ENCODE measurements at places on chromosomes 1 and 21. TPM values are rescaled to one million over a fixed set of nuclear protein-coding genes. Genes with fewer than 3 reads are reported as not detected.

OLFML2B gene
- 0.75 TPM for total RNA-seq

MTHFR gene
- total RNA-seq: 22.3 TPM

C1orf185 gene
- not detected for total RNA-seq

PGLYRP4 gene
- not detected for total RNA-seq

CYP4Z1 gene
- 0.31 TPM for total RNA-seq

DNA sequence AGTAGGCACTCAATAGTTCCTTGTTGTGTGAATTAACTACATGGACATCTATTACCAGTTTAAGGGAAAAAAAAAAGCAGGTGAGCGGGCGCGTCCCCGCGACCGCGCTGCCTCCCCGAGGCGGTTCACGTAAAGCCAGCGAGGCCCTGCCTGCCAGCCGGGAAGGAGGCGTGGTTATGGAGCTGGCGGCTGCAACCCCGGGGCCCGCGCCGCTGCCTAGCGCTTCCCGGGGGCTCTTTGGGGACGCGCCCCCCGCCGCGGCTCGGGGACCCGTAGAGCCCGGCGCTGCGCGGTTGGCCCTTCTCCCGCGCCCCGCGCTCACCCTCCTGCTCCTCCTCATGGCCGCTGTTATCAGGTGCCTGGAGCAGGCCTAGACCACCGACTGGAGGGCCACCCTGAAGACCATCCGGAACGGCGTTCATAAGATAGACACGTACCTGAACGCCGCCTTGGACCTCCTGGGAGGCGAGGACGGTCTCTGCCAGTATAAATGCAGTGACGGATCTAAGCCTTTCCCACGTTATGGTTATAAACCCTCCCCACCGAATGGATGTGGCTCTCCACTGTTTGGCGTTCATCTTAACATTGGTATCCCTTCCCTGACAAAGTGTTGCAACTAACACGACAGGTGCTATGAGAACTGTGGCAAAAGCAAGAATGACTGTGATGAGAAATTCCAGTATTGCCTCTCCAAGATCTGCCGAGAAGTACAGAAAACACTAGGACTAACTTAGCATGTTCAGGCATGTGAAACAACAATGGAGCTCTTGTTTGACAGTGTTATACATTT lies 2.6 kb upstream of the CC2D1B start:
- H3K27ac ChIP-seq: no peak overlapping the region
- no peaks in the 10 kb centered on the region for H3K27me3 ChIP-seq
- H3K4me3 ChIP-seq: peak overlapping the region; percentile 66
- H3K36me3 ChIP-seq: peaks cover 33% of the 10 kb centered on the region

DNA sequence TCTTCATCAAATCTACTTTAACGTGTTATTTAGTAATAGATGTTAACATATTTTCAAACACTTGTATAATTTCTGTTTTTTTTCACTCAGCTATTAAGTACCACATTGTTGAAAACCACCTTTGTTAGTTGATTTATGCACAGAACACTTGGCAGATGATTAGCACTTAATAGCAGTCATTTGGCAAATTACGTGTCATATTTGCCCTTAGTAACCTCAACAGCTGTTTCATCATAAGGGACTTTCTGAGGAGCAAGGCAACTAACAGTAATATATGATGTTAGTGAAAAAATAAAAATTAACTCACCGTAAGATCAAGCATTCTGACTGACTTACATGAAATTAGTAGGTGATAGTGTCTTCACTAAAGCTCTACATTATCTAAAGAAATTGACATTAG lies 186.4 kb downstream of the HMCN1 start:
- DNase-seq: no peak
- no peak overlapping the region for H3K4me3 ChIP-seq
- H3K4me1 ChIP-seq: no peaks in the 10 kb centered on the region

- DNase-seq: no peak
- H3K36me3 ChIP-seq: no peaks in the 10 kb centered on the region
- H3K4me1 ChIP-seq: no peaks in the 10 kb centered on the region
- no peaks in the 10 kb centered on the region for H3K27me3 ChIP-seq
- H3K4me3 ChIP-seq: peak overlapping the region; percentile 57
- no peak overlapping the region for H3K27ac ChIP-seq
These were observed 55.6 kb upstream of the ABCD3 start for GRCh38 chr1:94362466-94363058.

- no peak overlapping the region for H3K4me3 ChIP-seq
- no peak overlapping the region for H3K27ac ChIP-seq
- DNase-seq: no peak
- no peaks in the 10 kb centered on the region for H3K4me1 ChIP-seq
- no peaks in the 10 kb centered on the region for H3K27me3 ChIP-seq
These were observed 14.0 kb upstream of the SARS1 start for GRCh38 chr1:109199710-109200109.

DNA sequence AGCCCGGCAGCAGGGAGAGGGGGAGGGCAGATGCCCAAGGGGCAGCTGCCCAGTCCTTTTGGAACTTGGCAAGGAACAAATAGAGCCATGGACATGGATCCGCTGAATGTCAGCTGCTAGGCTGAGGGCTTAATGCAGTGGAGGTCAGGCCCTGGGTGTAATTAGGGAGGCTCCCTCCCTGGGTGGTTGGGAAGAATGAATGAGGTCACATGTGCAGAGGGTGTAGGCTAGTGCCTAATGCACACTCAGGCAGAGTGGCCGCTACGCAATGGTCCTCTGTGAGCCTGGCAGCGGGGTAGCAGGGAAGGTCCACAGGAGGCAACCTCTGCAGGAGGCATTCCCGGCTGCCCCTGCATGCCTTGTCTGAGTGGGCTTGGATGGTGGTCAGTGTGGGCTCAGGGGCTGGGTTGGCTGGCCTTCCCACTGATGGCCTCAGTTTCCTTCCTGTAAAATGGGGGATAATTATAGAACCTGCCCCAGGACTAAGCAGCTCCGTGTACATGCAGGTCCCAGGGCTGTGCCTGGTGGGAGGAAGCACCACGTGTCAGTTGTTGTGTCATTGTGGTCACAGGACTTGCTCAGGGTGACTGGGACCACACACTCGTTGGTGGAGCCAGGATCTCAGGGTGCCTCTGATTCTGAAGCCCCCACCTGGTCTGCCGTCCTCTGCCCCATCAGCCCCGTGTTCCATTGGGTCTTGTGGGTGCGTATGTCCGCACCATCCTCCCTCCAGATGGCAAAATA lies 81.6 kb upstream of the ACTL8 start:
- no peak overlapping the region for H3K4me3 ChIP-seq
- H3K36me3 ChIP-seq: no peaks in the 10 kb centered on the region
- H3K27ac ChIP-seq: no peak overlapping the region

GRCh38 chr1:8077120-8077573 lies 51.0 kb upstream of the ERRFI1 start:
- no peak overlapping the region for H3K27ac ChIP-seq
- no peak overlapping the region for H3K4me3 ChIP-seq
- peaks cover 13% of the 10 kb centered on the region for H3K4me1 ChIP-seq

DNA sequence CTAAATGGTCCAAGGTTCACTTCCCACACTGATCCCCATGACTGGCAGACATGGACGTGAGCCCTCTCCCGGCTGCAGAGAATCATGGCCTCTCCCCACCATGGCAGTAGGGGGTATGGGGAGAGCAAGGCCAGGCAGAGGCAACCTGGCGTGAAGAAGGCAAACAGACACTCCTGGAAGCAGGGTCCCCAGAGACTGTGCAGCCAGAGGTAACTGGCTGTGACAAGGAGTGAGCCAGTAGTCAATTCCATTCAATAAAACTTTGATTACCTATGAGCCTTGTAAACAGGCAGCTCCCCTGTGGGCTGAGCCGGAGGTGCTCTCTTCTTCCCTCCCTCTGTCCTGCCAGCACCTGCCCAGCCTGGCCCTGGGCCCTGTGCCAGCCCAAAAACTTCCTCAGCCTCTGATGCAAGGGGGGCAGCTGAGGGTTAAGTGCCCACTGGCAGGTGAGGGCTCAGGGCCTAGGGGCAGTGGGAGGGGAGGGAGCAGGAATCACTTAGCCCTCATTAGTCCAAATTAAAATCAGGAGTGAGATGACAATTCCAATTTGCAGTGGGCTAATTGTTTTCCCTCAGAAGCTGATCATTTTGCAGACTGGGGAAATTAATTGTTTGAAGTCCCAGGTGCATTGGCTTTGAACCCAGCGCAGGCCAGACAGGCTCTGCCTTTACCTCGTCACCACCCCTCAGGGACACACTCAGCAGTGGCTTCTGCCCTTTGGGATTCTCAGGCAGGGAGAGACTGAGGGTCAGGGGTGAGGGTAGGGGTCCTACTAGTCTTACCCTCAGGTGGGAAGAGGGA lies 35.6 kb downstream of the LRRN2 start:
- DNase-seq: no peak
- no peak overlapping the region for H3K4me3 ChIP-seq
- H3K36me3 ChIP-seq: no peaks in the 10 kb centered on the region
- no peak overlapping the region for H3K27ac ChIP-seq

DNA sequence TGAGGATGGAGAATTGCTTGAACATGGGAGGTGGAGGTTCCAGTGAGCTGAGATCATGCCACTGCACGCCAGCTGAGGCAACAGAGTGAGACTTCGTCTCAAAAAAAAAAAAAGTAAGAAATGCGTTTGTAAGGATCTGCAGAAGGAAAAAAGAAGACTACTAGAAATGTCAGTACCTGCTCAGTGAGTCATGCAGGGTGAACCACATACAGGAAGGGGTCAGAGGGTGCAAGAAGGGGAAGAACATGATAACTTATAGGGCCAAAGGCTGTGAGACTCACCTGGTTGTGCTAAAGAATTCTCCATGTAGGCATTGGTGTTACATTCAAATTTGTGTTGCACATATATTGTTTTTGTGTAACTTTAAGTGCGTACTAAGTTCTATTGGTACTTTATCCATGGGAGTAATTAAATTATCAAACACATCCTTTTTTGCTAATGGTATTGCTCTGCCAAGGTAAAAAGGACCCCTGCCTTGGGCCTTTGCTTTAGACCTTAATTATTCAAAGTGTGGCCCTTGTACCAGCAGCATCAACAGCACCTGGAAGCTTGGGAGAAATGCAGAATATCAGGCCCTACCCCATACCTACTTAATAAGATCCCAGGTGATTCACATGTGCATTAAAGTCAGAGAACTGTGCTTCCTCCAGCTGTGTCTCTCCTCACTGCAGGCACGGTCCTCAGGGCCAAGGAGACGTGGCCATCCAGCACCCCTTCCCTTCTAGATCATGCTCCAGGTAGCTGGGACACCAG lies 96.4 kb upstream of the PPP2R5A start:
- H3K4me1 ChIP-seq: no peaks in the 10 kb centered on the region
- no peak for DNase-seq
- no peaks in the 10 kb centered on the region for H3K36me3 ChIP-seq
- H3K27me3 ChIP-seq: no peaks in the 10 kb centered on the region
- H3K4me3 ChIP-seq: no peak overlapping the region
- H3K27ac ChIP-seq: no peak overlapping the region

- no peaks in the 10 kb centered on the region for H3K27me3 ChIP-seq
- no peak overlapping the region for H3K4me3 ChIP-seq
- H3K27ac ChIP-seq: no peak overlapping the region
- H3K36me3 ChIP-seq: no peaks in the 10 kb centered on the region
- peaks cover 5% of the 10 kb centered on the region for H3K4me1 ChIP-seq
These were observed 204.7 kb downstream of the NFIA start for GRCh38 chr1:61287014-61287413.

DNA sequence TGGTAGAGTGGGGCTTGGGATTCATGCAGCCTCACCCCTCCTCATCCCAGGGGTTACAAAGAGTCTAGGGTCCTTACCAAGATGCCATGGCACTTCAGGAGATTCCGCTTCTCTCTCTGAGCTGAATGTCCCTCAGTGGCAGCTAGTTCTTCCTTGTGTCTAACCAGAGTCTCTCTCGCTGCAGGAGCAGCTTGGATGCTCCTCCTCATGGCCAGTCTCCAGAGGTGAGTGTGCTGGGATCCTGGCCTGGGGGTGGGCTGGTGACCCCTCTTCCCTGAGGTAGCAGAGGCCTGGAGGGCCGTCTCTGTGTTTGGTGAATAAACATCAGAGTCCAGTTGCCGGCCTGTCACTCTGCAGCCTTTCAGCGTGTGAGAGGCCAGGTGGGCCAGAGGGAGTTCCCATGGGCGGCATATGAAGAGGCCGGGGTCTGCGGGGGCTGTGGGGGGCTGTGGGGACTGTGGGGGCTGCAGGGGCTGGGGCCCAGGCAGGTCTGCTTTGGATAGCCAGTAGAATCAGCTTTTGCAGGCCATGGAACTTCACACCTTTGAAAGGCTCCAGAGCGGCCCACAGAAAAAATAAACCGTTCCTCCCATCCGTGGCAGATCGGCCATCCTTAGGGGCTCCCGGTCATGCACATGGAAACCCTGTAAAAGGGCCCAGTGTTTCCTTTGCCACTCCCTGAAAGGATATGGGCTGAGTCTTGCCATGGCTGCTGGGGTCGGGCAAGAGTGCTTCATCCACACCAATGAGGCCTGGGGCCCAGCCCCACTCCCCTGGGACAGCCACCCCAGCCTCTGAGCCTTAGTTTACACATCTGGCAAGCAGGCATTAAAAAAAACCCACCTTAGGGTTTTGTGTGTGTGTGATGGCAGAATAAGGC lies 256.4 kb downstream of the FOXD2 start:
- H3K27ac ChIP-seq: no peak overlapping the region
- no peak overlapping the region for H3K4me3 ChIP-seq
- H3K4me1 ChIP-seq: no peaks in the 10 kb centered on the region
- peak; percentile 33 for DNase-seq
- H3K36me3 ChIP-seq: no peaks in the 10 kb centered on the region

DNA sequence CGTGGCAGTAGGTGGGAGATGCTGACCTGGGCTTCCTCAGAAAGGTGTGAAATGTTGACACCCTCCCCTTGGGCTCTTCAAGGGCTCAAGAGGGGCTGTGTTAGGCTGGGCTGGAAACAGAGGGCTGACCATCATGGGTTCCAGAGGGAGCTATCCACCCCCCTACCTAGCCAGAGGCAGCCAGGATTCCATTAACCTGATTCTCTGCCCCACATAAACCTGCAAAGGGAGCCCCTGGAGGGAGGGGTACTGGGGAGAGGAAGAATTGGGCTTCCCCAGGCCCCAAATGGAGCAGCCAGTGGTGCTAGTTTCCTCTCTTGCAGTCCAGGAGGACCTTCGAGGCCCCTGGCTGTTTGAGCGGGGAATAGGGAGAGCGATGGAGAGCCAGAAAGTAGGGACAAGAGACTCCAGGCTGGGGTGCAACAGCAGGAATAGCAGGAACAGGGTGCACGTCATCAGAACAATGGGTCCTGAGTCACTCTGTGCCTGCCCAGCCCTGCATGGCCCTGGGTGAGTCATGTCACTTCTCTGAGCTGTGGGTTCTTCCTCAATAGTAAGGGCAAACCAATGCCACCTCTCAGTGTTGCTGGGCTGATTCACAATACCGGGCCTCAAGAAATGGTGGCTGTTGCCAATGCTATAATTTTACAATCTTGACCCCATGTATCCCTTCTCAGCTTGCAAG lies 121.2 kb downstream of the EPHB2 start:
- H3K27ac ChIP-seq: no peak overlapping the region
- no peak for DNase-seq
- no peaks in the 10 kb centered on the region for H3K27me3 ChIP-seq
- H3K4me3 ChIP-seq: no peak overlapping the region
- no peaks in the 10 kb centered on the region for H3K36me3 ChIP-seq

- peaks cover 16% of the 10 kb centered on the region for H3K4me1 ChIP-seq
- no peaks in the 10 kb centered on the region for H3K36me3 ChIP-seq
- no peak overlapping the region for H3K4me3 ChIP-seq
- peak; percentile 95 for DNase-seq
- H3K27ac ChIP-seq: no peak overlapping the region
These were observed 144.6 kb upstream of the TNR start for GRCh38 chr1:175887981-175888428.

All from endodermal cell (in vitro differentiated cells).